ENCODE measurements at places on chromosomes 2 and 18. TPM values are rescaled to one million over a fixed set of nuclear protein-coding genes. Genes with fewer than 3 reads are reported as not detected.

The TWIST2 gene
- total RNA-seq, result 66.9 TPM

The UGT1A8 gene
- 2.2 TPM for total RNA-seq

The DYNAP gene
- not detected for total RNA-seq

The STAT4 gene
- 1.1 TPM for total RNA-seq

The SOCS6 gene
- total RNA-seq, result 20.6 TPM

The CHN1 gene
- total RNA-seq, result 8.1 TPM

The PTRHD1 gene
- total RNA-seq, result 32.1 TPM

The SLC9A2 gene
- not detected for total RNA-seq

The METTL4 gene
- 10.8 TPM for total RNA-seq

The GREB1L gene
- total RNA-seq, result 0.07 TPM

The AKAIN1 gene
- total RNA-seq, result not detected

The WBP1 gene
- total RNA-seq, result 7.5 TPM

All from MG63 (cell line).